Uterus (tissue), 4 donors: ENCODE measurements at places on chromosomes 2 and 18.

- no peaks in the 10 kb centered on the region for H3K27me3 ChIP-seq
- H3K27ac ChIP-seq = no peak overlapping the region
- H3K36me3 ChIP-seq = no peaks in the 10 kb centered on the region
- no peaks in the 10 kb centered on the region for H3K4me1 ChIP-seq
- no peak overlapping the region for H3K4me3 ChIP-seq
Measured at GRCh38 chr2:187466129-187466792, 18.2 kb upstream of the CALCRL start.

- no peak overlapping the region for H3K27ac ChIP-seq
- H3K4me1 ChIP-seq = no peaks in the 10 kb centered on the region
- H3K27me3 ChIP-seq = no peaks in the 10 kb centered on the region
- H3K36me3 ChIP-seq = no peaks in the 10 kb centered on the region
Measured at GRCh38 chr2:121608367-121608766, 40.9 kb downstream of the CLASP1 start.

GRCh38 chr18:50704357-50704940 lies 115.4 kb downstream of the MRO start:
- no peak for DNase-seq
- no peak overlapping the region for H3K4me3 ChIP-seq
- no peaks in the 10 kb centered on the region for H3K4me1 ChIP-seq
- no peaks in the 10 kb centered on the region for H3K27me3 ChIP-seq
- H3K36me3 ChIP-seq = no peaks in the 10 kb centered on the region

DNA sequence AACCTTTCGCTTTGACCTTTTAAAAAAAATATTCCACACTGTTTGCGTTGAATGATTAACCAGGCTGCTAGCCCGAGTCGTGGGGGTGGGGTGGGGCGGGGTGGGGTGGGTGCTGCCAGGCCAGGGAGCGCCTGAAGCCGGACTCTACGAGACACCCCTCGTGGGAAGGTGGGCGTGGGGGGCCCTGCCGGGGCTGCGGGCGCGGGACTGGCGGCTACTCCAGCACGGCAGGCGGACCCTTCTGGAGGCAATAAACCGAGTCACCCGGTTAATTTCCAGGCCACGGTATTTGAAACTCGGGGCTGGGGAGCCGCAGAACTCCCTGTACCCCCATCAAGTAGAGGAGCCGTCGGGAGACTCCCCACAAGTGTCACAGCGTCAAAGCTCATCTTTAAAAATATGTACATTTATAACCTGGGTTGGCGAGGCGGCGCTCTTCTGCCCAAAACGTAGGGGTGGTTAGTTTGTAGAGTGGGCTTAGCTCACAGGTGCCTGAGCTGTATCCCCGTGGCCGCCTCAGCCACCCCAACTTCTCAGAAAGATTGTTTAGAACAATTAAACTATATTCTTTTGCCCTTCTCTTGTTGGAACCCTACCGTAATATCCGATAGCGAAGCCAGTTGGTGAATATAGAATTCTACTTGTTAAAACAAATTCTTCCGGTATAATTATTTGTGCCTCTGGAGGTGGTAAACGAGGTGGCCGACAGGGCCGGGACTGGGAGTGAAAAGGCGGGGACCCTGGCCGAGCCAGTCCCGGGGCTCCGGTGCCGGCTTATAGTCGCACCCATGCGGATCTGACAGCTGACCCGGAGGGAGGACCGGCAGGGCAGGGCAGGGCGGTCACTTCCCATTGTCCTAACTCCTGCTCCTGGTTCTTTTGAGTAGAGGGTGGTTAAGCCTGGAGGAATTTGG lies 1.4 kb downstream of the B3GNT2 start:
- peak overlapping the region; percentile 98 for H3K4me3 ChIP-seq
- H3K27ac ChIP-seq = peak overlapping the region; percentile 91
- no peaks in the 10 kb centered on the region for H3K27me3 ChIP-seq
- H3K4me1 ChIP-seq = peaks cover 10% of the 10 kb centered on the region

- no peaks in the 10 kb centered on the region for H3K36me3 ChIP-seq
- no peaks in the 10 kb centered on the region for H3K27me3 ChIP-seq
- H3K4me1 ChIP-seq = no peaks in the 10 kb centered on the region
- peak; percentile 27 for DNase-seq
- H3K27ac ChIP-seq = peak overlapping the region; percentile 87
Measured at GRCh38 chr18:77115192-77115953, 17.2 kb downstream of the MBP start.

DNA sequence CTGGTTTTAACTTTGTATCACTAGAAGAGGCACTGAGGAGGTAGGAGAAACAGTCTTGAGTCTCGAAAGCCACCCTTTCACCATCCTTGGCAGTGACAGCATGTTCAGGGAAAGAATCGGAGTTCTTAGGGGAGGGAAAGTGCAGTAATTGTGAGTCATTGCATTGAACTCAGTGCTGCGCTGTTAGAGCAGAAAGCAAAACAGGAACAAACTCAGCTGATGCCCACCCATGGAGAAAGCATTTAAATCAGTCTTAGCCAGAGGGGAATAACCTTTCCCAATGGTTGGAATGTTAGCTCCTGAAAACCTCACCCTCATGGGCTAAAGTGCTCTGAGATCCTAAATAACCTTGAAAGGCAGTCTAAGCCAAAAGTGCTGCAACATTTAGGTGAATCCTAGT lies 845.6 kb upstream of the CNTNAP5 start:
- no peak overlapping the region for H3K4me3 ChIP-seq
- H3K36me3 ChIP-seq = no peaks in the 10 kb centered on the region
- no peaks in the 10 kb centered on the region for H3K27me3 ChIP-seq
- DNase-seq = no peak

GRCh38 chr2:236508466-236508865 lies 61.2 kb upstream of the ACKR3 start:
- DNase-seq = no peak
- H3K4me1 ChIP-seq = no peaks in the 10 kb centered on the region
- no peak overlapping the region for H3K27ac ChIP-seq
- no peaks in the 10 kb centered on the region for H3K36me3 ChIP-seq
- H3K4me3 ChIP-seq = no peak overlapping the region

DNA sequence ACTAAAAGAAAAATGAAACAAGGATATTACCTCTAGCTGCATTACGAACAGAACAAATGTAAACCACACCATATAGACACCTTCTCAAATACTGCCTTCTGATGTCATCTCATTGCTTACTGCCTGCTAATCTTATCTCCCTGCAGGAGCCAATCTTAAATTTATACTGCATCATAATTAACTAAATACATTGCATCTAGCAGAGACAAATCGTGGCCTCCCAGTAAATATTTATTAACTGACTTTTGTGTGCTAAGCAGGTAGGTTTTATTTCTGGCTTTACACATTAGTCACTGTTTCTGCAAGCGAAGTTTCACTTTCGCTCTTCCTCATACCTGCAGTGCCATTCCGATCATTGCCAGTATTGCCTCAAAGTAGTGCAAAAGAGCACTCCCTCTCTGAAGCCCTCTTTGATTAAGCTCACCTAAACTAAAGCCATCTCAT lies 67.5 kb downstream of the SPATS2L start:
- no peak overlapping the region for H3K4me3 ChIP-seq
- peaks cover 7% of the 10 kb centered on the region for H3K4me1 ChIP-seq
- H3K27ac ChIP-seq = no peak overlapping the region
- no peak for DNase-seq
- no peaks in the 10 kb centered on the region for H3K36me3 ChIP-seq

DNA sequence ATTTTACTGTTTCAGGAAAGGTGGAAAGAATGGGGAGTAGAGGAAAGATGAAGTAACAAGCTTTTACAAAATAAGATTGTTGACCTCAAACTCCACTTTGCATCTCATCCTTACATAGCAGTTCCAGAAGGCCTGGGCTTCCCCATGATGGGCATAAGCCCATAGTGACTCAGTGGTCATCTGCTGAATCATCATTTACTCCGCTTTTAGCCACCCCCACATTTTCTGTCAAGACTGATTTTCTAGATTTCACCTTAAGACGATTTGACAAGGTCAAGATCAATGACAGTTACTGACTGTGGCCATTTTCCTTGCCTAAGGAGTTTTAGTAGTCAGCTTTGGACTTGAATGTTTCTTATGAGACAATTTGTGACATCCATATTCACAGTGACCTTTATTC lies 49.4 kb downstream of the PLEKHM3 start:
- H3K4me1 ChIP-seq = no peaks in the 10 kb centered on the region
- DNase-seq = no peak
- no peak overlapping the region for H3K27ac ChIP-seq
- H3K4me3 ChIP-seq = no peak overlapping the region
- H3K27me3 ChIP-seq = no peaks in the 10 kb centered on the region
- no peaks in the 10 kb centered on the region for H3K36me3 ChIP-seq

GRCh38 chr2:216492597-216493333 lies 5.9 kb upstream of the RPL37A start:
- no peak overlapping the region for H3K4me3 ChIP-seq
- DNase-seq = peak; percentile 73
- no peak overlapping the region for H3K27ac ChIP-seq
- no peaks in the 10 kb centered on the region for H3K36me3 ChIP-seq
- H3K27me3 ChIP-seq = no peaks in the 10 kb centered on the region
- no peaks in the 10 kb centered on the region for H3K4me1 ChIP-seq

- no peaks in the 10 kb centered on the region for H3K27me3 ChIP-seq
- H3K27ac ChIP-seq = no peak overlapping the region
- no peak for DNase-seq
- H3K4me1 ChIP-seq = no peaks in the 10 kb centered on the region
- H3K4me3 ChIP-seq = no peak overlapping the region
- H3K36me3 ChIP-seq = no peaks in the 10 kb centered on the region
Measured at GRCh38 chr2:189013031-189013430, 38.9 kb downstream of the COL3A1 start.

- H3K4me3 ChIP-seq = no peak overlapping the region
- peak overlapping the region; percentile 27 for H3K27ac ChIP-seq
- H3K4me1 ChIP-seq = no peaks in the 10 kb centered on the region
- DNase-seq = no peak
- H3K27me3 ChIP-seq = no peaks in the 10 kb centered on the region
Measured at GRCh38 chr2:189654641-189655040, 6.6 kb upstream of the ASNSD1 start.

GRCh38 chr2:63871864-63872263 lies 30.2 kb downstream of the UGP2 start:
- no peaks in the 10 kb centered on the region for H3K36me3 ChIP-seq
- H3K27me3 ChIP-seq = no peaks in the 10 kb centered on the region
- no peak for DNase-seq
- no peak overlapping the region for H3K4me3 ChIP-seq
- no peak overlapping the region for H3K27ac ChIP-seq

DNA sequence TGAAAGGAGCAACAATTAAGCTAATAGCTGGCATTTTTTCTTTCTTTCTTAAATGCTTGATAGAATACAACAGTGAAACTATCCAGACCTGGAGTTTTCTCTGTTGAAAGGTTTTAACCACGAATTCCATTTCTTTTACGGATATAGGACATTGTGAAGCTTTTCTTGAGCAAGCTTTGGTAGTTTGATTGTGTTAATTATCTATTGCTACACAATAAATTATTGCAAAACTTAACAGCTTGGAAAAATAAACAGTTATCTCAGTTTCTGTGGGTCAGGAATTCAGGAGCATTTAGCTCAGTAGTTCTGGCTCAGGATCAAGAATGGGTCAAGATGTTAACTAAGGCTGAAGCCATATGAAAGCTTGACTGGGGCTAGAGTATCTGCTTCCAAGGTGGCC lies 11.7 kb downstream of the PHOSPHO2 start:
- H3K27ac ChIP-seq = peak overlapping the region; percentile 56
- no peak for DNase-seq
- no peaks in the 10 kb centered on the region for H3K27me3 ChIP-seq

GRCh38 chr2:144237830-144238627 lies 281.9 kb downstream of the ZEB2 start:
- H3K4me3 ChIP-seq = no peak overlapping the region
- H3K4me1 ChIP-seq = no peaks in the 10 kb centered on the region
- H3K27me3 ChIP-seq = no peaks in the 10 kb centered on the region
- H3K36me3 ChIP-seq = no peaks in the 10 kb centered on the region

DNA sequence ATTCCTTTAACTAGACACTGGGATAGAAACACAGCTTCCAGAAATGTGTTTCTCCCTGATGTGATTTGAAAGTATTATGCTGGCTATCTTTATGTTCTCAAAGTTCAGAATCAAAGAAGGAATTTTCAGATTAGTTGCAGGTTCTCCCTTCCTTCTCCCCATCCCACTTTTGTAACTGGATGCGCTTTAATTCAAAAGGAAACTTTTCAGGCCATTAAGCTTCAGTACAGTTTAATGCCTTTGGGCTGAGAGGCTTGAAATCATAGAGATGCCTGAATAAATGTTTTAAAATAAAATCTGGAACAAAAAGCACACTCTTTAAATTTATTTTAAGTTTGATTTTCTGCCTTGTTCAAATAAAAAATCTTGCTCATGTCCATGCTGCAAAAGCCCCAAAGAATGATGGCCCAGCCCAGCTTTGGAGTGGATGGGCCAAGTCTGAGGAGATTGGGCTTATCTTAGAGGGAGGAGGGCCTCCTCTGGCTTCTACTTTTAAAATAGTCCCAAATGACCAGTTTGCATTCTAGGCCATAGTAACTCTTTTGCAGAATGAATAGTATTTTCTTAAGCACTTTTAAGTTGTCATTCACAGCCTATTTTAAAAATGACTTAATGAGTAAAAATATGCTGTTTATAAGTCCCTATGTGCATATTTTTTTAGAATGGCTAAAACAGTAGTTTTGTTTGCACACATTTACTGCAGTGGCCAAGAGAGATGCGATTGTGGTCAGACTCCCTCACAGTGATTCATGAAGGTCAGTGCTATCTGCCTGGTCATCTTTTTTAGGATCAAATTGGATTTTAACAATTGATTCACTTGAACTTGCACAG lies 129.2 kb downstream of the MTX2 start:
- no peaks in the 10 kb centered on the region for H3K27me3 ChIP-seq
- DNase-seq = no peak
- no peak overlapping the region for H3K27ac ChIP-seq
- no peaks in the 10 kb centered on the region for H3K36me3 ChIP-seq
- no peaks in the 10 kb centered on the region for H3K4me1 ChIP-seq
- H3K4me3 ChIP-seq = no peak overlapping the region

DNA sequence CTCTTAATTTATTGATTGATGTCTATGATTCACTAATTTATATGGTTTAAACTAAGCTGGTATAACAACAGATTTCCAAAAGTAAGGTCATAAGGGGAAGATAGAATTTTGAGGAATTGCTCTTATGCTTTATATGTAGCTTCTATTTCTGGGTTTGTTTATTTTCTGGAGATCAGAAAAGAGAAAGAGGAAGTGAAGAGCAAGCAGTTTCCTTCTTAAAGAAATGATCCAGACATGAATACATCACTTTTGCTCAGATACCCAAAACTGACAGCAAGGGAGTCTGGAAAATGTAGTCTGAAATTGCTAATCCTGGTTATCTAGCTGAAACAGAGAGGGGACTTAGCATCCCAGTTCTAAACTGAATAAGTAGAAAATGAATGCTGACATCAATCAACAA lies 912.5 kb upstream of the CRIM1 start:
- no peak overlapping the region for H3K4me3 ChIP-seq
- H3K27ac ChIP-seq = no peak overlapping the region
- DNase-seq = no peak
- H3K36me3 ChIP-seq = no peaks in the 10 kb centered on the region
- no peaks in the 10 kb centered on the region for H3K27me3 ChIP-seq
- no peaks in the 10 kb centered on the region for H3K4me1 ChIP-seq

- no peaks in the 10 kb centered on the region for H3K36me3 ChIP-seq
- H3K4me1 ChIP-seq = no peaks in the 10 kb centered on the region
- H3K27ac ChIP-seq = no peak overlapping the region
Measured at GRCh38 chr2:216485237-216485636, 13.4 kb upstream of the RPL37A start.
